ENCODE measurements at places on chromosomes 3 and 15.
A peak's percentile ranks its signal among the peaks of the same experiment; 100 is the strongest.

GRCh38 chr15:62071711-62072308 is 5.0 kb downstream of the C2CD4A start:
- peak; percentile 56 for DNase-seq

DNA sequence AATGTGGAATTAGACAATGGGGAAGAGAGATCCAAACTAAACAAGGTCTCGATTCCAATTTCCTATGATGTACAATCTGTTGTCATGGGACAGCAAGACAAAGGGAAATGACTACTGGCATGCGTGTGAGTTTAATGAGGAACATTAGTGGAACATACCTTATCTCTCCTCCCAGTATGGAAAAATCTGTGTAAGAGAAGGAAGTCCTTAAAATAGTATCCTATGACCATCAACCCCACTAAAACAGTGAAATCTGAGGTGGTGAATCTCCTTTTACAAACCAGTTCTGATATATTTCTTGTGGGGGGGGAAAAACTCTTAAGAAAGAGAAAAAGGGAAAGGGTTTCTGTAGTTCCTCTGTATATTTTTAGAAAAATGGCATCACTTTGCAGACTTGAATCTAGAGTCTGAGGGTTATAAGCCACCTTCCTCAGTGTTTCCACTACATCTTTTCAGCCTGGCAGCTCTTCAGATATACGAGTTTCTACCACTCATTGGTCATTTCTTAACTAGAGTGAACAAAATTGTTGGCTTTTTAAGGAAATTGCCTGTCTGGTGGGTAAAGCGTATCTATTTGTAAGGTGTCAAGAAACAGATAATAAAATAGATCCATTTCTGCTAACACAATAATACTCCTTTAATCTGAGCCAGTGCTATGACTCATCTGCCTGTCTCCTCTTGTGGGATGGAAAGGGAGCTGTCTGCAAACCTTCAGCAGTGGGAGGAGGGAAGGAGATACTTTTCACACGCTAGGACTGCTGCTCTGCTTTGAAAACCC is 3.0 kb upstream of the TNFAIP8L3 start:
- peak; percentile 74 for DNase-seq

DNA sequence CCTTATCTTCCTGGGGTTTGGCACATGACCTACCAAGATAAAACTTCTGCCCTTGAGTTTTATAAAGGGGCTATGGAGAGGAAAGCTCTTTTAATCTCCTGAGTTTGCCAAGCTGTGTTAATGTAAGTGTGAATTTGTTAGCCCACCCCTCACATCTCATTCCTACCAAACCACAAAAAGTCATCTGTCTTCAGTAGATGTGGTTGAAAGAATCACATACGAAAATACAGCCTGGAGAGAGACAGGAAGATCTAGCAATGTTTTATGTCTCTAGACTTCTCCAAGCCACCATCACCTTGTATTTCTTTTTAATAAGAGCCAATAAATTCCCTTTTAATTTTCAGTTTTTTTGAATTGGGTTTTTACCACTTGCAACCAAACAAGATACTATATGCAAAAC is 68.9 kb upstream of the ZNF280D start:
- DNase-seq: no peak

DNA sequence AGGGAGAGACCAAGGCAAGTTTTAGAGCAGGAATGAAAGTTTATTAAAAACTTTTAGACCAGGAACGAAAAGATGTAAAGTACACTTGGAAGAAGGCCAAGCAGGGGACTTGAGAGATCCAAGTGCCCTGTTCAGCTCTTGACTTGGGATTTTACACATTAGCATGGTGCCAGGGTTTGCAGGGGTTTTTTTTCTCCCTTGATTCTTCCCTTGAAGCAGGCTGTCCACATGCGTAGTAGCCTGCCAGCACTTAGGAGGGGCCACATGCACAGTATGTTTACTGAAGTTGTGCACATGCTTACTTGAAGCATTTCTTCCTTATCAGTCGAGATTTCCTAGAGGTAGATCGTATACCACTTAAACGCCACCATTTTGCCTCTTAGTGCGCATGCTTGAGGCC is 277.5 kb upstream of the AGTR1 start:
- DNase-seq: no peak

DNA sequence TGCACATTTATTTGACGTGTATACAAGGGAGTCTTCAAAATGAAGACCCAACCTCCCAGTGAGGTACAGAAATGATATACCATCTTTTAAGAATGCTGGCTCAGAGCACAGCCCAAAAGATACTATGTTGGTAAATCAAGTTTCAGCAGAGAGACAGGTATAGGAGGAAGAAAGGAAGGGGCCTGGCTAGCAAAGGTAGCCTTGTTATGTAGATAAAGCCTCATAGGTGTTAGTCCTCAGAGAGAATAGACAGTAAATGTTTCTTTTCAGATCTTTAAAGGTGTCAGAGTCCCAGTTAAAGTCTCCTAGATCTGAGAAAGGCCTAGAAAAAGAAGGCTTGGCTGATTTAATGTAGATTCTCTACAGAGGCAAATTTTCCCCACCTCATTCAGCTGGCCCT is 213.8 kb downstream of the SI start:
- no peak for DNase-seq

DNA sequence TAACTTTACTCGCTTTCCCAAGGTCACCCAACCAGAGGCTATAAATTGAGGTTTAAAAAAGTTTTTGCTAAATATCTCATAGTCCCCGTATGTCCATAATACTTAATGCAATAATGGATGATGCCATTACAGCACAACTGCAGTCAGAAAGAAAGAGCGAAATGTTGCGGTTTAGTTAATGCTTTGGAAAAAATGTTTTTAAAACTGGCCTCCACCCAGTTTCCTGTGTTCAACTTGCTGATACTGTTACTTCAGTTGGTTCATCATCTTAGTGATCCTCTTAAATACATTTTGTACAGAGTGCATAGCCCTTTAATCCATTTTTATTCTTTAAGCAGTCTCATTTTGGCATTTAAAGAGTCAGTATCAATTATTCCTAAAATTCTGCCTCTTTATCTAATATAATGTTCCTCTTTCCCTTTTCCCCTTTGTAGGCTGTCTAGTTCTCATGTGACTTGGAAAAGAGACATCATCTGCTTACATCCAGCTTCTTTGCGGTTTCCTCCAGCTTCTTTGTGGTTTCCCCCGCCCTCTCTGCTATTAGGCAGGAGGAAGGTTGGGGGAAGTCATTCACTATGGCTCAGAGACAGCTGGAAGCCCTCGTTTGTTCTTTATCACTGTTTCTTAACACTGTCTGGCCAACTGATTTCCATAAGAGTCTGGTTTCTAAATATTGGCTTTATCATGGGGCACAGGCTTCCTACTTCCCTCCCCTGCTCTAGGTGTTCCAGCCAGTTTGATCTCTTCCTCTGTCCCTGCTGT is 154.3 kb downstream of the GOLIM4 start:
- peak; percentile 79 for DNase-seq

- no peak for DNase-seq
Observed at GRCh38 chr15:100108346-100108745, 233.4 kb downstream of the ADAMTS17 start.

Data from iris pigment epithelial cell (primary cell).